ENCODE measurements at places on chromosomes 1 and 21. TPM values are rescaled to one million over a fixed set of nuclear protein-coding genes. Genes with fewer than 3 reads are reported as not detected.

FNBP1L gene
- 22.1 TPM for total RNA-seq

CYB561D1 gene
- total RNA-seq, result 4.5 TPM

C1orf141 gene
- not detected for total RNA-seq

MATN1 gene
- not detected for total RNA-seq

UBE2U gene
- 1.2 TPM for total RNA-seq

RAD54L gene
- total RNA-seq, result 0.68 TPM

URB1 gene
- total RNA-seq, result 11.6 TPM

GPR3 gene
- total RNA-seq, result 2.0 TPM

CSMD2 gene
- total RNA-seq, result 0.25 TPM

- no peaks in the 10 kb centered on the region for H3K36me3 ChIP-seq
- no peak overlapping the region for H3K27ac ChIP-seq
- H3K27me3 ChIP-seq, result no peaks in the 10 kb centered on the region
Measured at GRCh38 chr1:216119600-216119999, 303.6 kb downstream of the USH2A start.

DNA sequence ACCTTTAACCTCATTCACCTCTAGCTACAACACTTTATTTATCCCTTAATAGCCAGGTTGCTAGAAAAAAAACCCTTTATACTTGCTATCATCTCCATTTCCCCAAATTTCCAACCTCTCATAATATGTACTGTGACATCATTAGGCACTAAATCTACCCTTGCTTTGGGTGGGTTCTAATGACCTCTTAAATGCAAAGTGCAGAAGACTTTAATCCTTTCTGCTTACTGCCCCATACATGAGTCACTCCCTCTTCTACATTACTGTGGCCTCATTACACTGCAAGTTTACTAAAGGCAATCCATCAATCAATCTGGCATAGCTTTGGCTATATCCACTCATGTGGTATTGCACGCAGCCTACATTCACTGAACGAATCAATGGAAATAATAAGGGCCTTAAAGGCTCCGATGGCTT is 353.3 kb downstream of the SMYD3 start:
- no peaks in the 10 kb centered on the region for H3K4me1 ChIP-seq
- no peak overlapping the region for H3K27ac ChIP-seq
- no peaks in the 10 kb centered on the region for H3K36me3 ChIP-seq
- DNase-seq, result no peak

GRCh38 chr1:226414098-226414698 is 6.3 kb upstream of the PARP1 start:
- H3K27me3 ChIP-seq, result no peaks in the 10 kb centered on the region
- H3K4me1 ChIP-seq, result no peaks in the 10 kb centered on the region
- H3K36me3 ChIP-seq, result no peaks in the 10 kb centered on the region
- DNase-seq, result no peak
- H3K4me3 ChIP-seq, result no peak overlapping the region

- no peaks in the 10 kb centered on the region for H3K36me3 ChIP-seq
- no peaks in the 10 kb centered on the region for H3K4me1 ChIP-seq
- no peak overlapping the region for H3K27ac ChIP-seq
- no peaks in the 10 kb centered on the region for H3K27me3 ChIP-seq
Measured at GRCh38 chr1:202848191-202848542, 37.4 kb downstream of the PCAT6 start.

DNA sequence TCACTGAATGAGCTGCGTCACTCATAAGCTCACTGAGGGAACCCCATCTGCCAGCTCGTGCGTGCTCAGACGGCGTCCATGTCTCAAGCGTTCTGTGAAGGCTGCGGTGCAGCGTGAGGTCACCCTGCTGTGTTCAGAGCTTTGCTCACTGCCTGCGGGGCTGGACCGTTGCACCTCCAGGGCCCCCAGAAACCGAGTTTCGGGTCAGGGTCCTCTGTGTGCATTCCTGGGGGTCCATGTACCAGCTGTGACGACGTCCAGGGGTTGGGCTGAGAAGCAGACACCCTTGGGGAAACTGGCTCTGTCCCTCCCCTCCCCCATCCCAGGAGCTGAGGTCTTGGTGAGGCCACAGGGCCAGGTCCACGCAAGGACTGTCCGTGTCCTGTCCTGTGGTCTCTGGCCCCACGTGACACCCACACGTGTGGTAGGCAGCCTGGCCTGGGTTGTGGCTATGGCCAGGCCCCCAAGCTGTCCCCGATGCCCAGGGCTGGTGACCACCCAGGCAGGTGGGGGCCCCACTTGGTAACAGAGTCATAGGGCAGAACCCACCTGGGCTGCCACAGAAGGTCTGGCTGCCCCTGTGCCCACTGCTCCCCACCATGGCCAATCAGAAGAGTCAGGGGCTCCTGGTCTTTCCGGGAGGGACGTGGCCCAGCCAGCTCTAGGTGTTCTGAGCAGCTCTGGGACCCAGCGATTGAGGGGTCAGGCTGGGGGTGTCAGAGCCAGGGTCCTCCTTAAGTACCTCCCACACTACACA is 24.4 kb downstream of the FTCD start:
- peaks cover 38% of the 10 kb centered on the region for H3K36me3 ChIP-seq
- H3K27me3 ChIP-seq, result no peaks in the 10 kb centered on the region
- H3K27ac ChIP-seq, result no peak overlapping the region
- no peak overlapping the region for H3K4me3 ChIP-seq
- H3K4me1 ChIP-seq, result no peaks in the 10 kb centered on the region

DNA sequence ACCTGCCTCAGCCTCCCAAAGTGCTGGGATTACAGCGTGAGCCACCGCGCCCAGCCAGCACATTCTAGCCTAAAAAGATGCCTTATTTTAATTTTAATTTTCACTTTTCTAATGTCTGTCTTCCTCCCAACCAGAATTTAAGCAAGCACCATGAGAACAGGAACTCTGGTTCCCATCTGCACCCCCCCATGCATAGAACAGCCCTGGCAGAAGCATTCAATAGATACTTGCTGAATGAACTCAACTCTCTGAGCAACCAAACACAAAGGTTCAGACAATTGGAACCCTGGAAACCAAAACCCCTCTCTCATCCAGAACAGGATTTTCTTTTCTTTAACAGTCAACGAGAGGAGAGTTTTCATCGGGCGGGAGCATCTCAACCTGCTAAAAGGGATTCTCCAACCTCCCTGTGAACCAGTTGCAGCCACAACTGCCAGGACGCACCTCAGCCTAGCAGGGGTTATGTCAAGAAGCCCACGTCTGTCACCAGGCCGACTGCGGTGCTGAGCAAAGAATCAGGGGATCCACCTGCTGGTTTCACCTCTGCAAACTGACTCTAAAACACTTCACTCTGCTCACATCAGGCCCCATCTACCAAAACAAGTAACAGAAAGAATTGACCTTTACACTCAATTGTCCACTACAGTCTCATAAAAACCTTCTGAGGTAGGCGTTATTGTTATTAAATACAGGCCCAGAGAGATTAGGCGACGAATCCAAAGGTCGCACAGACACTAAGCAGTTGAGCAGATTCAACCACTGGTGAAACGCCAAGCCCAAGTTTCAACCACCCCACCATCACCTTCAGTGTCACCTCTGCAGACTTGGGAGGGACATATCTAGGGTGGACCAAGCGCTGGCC is 1.7 kb downstream of the KIAA2013 start:
- H3K27me3 ChIP-seq, result no peaks in the 10 kb centered on the region
- H3K36me3 ChIP-seq, result no peaks in the 10 kb centered on the region

DNA sequence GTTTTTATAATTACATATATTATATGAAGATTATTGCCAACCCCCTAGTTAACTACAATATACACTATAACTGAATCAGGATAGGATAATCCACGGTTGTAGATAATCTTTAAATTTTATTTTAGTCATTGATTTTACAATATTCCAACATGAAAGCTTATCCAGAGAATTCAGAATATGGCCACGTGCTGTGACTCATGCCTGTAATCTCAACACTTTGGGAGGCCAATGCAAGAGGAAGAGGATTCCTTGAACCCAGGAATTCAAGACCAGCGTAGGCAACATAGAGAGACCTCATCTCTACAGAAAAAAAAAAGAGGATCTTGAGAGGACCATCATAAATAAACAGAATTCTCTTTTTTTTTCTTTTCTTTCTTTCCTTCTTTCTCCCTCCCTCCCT is 119.6 kb upstream of the CACYBP start:
- H3K4me1 ChIP-seq, result peaks cover 16% of the 10 kb centered on the region
- H3K27ac ChIP-seq, result no peak overlapping the region
- DNase-seq, result no peak
- no peaks in the 10 kb centered on the region for H3K27me3 ChIP-seq
- H3K4me3 ChIP-seq, result no peak overlapping the region

DNA sequence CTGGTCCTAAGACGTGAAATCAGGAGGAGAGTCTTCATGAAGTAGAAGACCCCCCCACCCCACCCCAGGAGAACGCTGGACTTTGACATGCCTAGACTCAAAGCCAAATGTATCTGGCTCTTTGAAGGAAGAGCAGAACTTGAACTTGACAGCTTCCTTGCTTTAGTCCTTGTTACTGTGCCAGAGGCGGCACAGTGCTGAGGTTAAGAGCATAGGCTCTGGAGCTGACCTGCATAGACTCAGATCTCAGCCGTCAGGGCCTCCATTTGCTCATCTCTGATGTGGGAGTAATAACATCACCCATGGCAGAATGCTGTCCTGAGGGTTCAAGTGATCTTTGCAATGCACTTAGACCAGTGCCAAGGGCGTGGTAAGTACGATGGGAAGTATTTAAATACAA is 39.0 kb downstream of the COL6A1 start:
- H3K27ac ChIP-seq, result no peak overlapping the region
- no peaks in the 10 kb centered on the region for H3K4me1 ChIP-seq
- H3K27me3 ChIP-seq, result no peaks in the 10 kb centered on the region
- DNase-seq, result no peak
- H3K36me3 ChIP-seq, result no peaks in the 10 kb centered on the region

- no peak for DNase-seq
- no peaks in the 10 kb centered on the region for H3K27me3 ChIP-seq
- no peak overlapping the region for H3K27ac ChIP-seq
- no peaks in the 10 kb centered on the region for H3K36me3 ChIP-seq
- H3K4me3 ChIP-seq, result no peak overlapping the region
Measured at GRCh38 chr1:241608379-241609033, 31.7 kb downstream of the CHML start.

- H3K27ac ChIP-seq, result no peak overlapping the region
- peaks cover 3% of the 10 kb centered on the region for H3K36me3 ChIP-seq
- H3K4me3 ChIP-seq, result no peak overlapping the region
- peak; percentile 64 for DNase-seq
- H3K4me1 ChIP-seq, result peaks cover 64% of the 10 kb centered on the region
Measured at GRCh38 chr1:155938220-155938627, 3.2 kb upstream of the RXFP4 start.

DNA sequence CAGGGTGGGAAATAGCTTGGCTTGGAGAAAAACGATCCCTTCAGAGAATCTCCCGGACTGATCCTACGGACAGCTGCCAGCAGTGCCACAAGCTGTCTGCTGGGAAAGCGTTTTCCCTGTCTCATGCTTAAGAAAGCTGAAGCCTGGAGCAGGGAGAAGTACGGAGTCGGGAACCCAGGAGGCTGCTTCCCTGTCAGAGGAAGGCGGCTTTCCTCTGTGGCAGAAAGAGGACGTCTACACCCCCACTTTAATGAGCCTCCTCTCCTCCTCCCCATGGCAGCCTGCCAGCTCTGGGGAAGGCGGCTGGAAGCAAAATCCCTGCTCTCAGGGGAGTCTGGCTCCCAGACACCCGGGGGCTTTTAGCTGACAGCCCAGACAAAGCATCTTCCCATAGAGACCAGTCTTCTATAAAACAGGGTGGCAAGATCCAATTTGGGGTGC is 7.3 kb downstream of the KIF21B start:
- H3K27me3 ChIP-seq, result peaks cover 52% of the 10 kb centered on the region
- peaks cover 92% of the 10 kb centered on the region for H3K4me1 ChIP-seq
- peak; percentile 40 for DNase-seq
- H3K27ac ChIP-seq, result no peak overlapping the region
- no peaks in the 10 kb centered on the region for H3K36me3 ChIP-seq
- H3K4me3 ChIP-seq, result no peak overlapping the region

DNA sequence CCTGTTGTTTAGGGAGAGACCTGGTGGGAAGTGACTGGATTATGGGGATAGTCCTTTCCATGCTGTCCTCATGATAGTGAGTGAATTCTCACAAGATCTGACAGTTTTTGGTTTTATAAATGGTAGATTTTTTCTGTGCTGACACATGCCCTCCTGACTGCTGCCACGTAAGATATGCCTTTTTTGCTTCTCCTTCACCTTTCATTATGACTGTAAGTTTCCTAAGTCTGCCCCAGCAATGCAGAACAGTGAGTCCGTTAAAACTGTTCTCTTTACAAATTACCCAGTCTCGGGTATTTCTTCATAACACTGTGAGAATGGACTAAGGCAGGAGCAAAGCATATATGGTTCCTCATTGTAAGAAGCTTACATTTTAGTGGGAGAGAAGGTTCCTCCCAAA is 1727.2 kb downstream of the NCAM2 start:
- H3K4me1 ChIP-seq, result no peaks in the 10 kb centered on the region
- H3K27ac ChIP-seq, result no peak overlapping the region
- H3K4me3 ChIP-seq, result no peak overlapping the region

- H3K36me3 ChIP-seq, result no peaks in the 10 kb centered on the region
- no peak for DNase-seq
- H3K4me1 ChIP-seq, result peaks cover 44% of the 10 kb centered on the region
- no peak overlapping the region for H3K4me3 ChIP-seq
- H3K27me3 ChIP-seq, result peaks cover 95% of the 10 kb centered on the region
Measured at GRCh38 chr1:6244401-6245049, 546 bp downstream of the HES3 start.

- peaks cover 7% of the 10 kb centered on the region for H3K4me1 ChIP-seq
- DNase-seq, result no peak
- H3K27ac ChIP-seq, result no peak overlapping the region
- no peaks in the 10 kb centered on the region for H3K27me3 ChIP-seq
- H3K36me3 ChIP-seq, result no peaks in the 10 kb centered on the region
- H3K4me3 ChIP-seq, result no peak overlapping the region
Measured at GRCh38 chr1:97869441-97869840, 51.4 kb downstream of the DPYD start.

DNA sequence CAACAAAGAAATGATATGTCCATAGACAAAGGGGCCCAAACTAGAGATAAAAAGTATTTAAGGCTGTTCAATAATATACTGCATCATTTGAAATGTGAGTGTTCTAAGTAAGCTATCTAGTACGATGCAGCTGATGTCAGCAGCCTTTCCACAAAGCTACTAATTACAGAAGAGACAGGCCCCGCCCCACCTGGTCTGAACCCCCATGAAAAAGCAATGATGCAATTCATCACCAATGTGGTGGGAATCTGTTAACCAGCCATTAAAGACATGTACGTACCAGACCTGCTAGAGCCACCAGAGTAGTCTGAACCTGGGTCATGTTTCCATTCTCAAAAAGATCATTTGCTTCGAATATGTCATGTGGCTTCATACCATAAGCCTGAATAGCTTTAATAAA is 25.1 kb downstream of the CNN3 start:
- H3K4me3 ChIP-seq, result no peak overlapping the region
- peaks cover 74% of the 10 kb centered on the region for H3K36me3 ChIP-seq
- H3K4me1 ChIP-seq, result peaks cover 6% of the 10 kb centered on the region
- no peak for DNase-seq
- H3K27me3 ChIP-seq, result no peaks in the 10 kb centered on the region
